ENCODE measurements at places on chromosomes 4 and X. TPM values are rescaled to one million over a fixed set of nuclear protein-coding genes. Genes with fewer than 3 reads are reported as not detected.

DNA sequence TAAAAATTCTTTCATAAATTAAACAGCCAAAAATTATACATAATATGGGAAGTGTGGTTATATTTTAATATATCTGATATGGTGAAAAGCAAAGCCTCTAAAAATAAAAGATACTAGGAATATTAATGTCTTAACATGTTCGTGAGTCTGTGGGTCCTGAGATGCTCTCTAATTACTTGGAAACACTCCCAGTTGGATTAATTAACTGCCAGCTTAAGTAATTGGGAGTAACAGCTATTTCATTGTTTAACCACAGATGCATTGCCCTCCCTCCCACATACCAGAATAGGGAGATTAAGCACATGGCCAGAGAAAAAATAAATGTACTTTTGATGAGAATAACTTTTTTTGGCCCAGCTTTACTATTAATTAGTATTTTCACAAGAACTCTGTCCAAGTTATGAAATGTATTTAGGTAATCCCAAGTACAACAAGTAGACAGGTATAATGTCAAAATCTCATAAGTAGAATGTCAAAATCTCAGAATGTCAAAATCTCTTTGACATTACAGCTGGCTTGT lies 79.7 kb downstream of the BTC start:
- DNase-seq: no peak

- no peak for DNase-seq
Observed at GRCh38 chr4:146398404-146398803, 123.3 kb downstream of the SLC10A7 start.

DNA sequence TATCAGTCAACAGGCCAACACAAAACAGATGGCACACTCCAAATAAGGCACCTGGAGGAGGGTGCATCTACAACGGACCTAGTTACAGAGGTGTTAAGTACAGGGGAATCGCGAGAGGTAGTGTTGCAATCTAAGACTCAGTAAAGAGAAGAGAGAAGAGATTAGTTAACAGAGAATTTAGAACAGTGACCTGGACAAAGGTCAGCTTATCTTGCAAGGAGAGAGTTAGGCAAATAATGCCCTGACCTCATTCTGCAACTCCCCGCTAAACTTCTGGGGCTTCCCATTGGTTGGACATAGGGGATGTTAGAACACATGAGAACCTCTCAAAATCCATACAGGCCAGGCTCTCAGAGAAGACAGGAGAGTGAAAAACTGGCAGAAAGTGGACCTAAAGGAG lies 289.4 kb upstream of the GK2 start:
- no peak for DNase-seq

GRCh38 chr4:140805293-140805692 lies 49.1 kb upstream of the TBC1D9 start:
- DNase-seq: no peak

DNA sequence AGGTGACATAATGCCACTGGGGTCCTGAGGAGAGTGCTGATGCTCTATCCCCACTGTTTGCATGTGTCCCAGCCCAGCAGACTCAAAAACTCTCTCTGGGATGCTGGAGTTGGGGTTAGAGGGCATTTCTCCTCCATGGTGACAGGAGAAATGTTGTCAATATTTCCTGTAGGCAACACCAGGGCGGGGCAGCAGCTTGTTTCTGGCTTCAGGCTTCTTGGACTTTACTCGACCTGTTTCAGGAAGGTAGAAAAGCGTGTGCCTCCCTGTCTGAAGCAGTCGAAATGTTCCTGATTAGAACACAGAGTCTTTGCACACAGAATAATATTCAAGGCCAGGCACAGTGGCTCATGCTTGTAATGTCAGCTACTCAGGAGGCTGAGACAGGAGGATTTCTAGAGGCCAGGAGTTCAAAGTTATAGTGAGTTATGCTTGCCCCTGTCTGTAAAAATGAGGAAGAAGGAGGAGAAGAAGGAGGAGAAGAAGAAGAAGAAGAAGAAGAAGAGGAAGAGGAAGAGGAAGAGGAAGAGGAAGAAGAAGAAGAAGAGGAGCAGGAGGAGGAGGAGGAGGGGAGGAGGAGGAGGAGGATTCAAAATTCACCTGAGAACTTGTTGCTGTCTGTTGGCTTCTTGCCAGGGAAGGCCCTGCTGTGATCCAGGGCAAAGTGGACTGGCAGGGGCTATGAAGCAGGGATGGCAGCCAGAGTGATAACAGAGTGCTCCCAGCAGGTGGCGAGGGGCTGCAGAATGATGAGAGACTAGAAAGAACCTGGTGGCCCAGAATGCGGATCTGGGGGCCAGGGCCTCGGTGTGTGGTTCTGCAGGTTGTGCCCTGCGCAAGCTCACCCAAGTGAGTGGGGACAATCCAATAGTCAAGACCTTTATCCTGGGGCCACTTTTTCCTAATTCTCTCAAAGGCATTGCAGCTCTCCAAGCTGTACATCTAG lies 82.9 kb downstream of the RTL5 start:
- DNase-seq: no peak

DNA sequence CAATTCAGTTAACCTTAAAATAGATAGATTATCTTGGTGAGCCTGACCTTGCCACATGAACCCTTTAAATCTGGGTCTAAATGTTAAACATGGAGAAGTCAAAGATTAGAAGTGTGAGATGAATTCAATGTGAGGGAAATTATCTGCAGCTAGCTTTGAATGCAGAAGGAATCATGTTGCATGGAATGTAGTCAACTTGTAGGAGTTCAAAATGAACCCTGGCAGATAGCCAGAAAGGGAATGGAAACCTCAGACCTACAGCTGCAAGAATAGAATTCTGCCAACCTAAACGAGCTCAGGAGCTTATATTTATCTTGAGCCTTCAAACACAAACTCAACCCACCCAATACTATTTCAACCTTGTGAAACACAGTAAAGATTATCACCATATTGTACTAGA lies 632.5 kb downstream of the KCTD8 start:
- no peak for DNase-seq

- no peak for DNase-seq
Observed at GRCh38 chrX:111090458-111090857, 5.5 kb upstream of the PAK3 start.

ZFP92 gene
- total RNA-seq: 1.2 TPM

NEIL3 gene
- 6.9 TPM for total RNA-seq

- DNase-seq: no peak
Observed at GRCh38 chrX:42778096-42778495, at the start of gene PPP1R2C. TSS of gene PPP1R2C (minus strand) at chrX:42778163. CDS start at chrX:42778079, 84 bp downstream.

DNA sequence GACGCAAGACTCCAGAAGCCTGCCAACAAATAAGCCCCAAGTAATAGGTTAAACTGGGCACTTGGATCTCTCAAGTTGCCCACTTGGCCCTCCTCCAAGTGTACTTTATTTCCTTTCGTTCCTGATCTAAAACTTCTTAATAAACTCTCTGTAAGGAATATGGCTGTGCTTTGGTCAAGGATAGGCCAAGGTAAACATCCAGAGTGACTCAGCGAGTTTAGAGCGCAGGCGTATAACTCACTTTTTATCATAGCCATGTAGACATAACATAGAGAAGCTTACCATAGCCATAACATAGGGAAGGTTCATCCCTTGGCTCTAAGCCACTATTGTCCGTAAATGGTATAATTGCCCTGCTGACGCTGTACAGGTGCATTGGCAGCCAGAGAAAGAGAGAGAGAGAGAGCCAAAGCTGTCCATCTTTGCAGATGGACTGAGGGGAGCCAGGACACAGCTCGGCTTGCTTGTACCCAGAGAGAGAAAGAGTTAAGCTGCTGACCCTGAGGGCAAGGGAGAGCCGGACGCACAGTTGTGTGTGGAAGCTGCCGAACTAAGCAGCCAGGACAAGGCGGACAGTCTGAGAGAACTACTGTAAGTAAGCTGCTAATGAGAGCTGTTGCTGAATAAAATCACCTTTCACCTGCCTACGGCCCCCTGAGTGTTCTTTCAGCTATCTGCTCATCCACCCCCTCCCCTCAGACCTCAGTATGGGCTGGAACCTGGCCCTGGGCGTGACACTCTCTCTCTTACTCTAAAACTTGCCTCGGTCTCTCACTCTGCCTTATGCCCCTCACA lies 1.8 kb downstream of the TLR1 start:
- no peak for DNase-seq

- DNase-seq: no peak
Observed at GRCh38 chr4:32962100-32962499, 2241.9 kb downstream of the PCDH7 start.

DNA sequence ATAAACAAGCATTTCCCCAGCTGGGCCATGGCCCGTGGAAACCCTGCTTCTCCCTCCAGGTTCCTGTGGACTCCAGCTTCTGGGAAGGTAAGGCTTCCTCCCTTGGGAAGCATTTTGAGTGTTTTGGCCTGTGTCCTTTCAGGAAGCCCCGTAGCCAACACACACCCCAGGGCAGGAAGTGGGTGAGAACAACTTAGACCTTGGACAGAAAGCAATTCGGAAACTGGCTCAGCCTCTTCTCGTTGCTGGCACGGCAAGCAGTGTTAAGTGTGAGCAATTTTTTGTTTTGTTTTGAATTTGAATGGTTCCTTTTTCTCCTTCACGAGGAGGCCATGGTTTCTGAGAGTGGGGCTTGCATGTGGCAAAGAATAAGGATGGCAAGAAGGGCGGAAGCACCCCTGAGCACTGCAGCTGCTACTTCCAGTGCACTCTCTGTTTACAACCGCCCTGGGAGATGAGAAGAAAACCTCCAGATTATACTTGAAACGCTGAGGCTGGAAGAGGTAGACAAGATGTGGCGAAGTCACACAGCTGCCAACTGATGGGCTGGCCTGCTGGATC lies 14.1 kb upstream of the CYTL1 start:
- DNase-seq: peak; percentile 88

HSFX3 gene
- not detected for total RNA-seq

LDB2 gene
- total RNA-seq: 80.9 TPM

DNA sequence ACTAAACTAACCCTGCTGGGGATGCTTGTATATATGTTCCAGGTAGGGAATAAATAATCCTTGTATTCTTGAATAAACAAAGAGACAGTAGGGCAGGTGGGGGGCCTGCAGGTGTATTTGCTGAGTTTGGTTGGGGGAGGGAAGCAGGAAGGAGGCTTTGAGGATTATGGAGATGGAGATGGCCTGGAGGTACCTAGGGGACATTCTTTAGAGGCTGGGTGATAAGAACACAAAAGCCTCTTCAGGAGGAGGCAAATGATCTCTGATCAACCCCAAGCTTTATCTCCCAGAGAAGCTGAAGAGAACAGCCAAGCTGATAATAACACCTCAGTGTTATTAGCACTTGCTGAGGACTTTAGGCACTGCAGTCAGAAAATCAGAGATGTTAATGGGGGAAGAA lies 187.7 kb downstream of the MGST2 start:
- no peak for DNase-seq

GRCh38 chrX:32392655-32393054 lies 818.7 kb downstream of the DMD start:
- no peak for DNase-seq

OTOP1 gene
- total RNA-seq: not detected

DNA sequence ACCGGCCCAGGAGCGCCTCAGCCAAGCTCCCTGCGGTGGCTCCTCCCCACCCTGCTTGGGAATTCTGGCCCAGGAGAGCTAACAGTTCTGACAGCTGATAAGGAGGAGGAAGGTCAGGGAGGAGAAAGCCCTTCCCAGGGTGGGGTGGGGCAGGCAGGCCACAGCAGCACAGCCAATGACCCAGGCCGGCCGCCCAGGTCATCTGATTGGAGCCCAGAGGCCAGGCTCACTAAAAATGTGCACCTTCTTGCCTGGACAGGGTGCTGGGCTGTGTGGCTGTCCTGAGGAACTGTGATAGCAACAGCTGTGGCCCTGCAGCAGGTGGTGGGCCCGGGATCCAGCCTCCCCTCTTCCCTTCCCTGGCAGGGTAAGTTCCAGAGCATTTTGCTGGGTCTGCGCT lies 17.2 kb upstream of the SH3TC1 start:
- no peak for DNase-seq

GRCh38 chrX:146934256-146934655 lies 119.7 kb upstream of the CXorf51A start:
- DNase-seq: no peak

TAF7L gene
- total RNA-seq: 1.1 TPM

GRCh38 chr4:3768842-3769641 lies 2.9 kb downstream of the ADRA2C start:
- DNase-seq: no peak

DNA sequence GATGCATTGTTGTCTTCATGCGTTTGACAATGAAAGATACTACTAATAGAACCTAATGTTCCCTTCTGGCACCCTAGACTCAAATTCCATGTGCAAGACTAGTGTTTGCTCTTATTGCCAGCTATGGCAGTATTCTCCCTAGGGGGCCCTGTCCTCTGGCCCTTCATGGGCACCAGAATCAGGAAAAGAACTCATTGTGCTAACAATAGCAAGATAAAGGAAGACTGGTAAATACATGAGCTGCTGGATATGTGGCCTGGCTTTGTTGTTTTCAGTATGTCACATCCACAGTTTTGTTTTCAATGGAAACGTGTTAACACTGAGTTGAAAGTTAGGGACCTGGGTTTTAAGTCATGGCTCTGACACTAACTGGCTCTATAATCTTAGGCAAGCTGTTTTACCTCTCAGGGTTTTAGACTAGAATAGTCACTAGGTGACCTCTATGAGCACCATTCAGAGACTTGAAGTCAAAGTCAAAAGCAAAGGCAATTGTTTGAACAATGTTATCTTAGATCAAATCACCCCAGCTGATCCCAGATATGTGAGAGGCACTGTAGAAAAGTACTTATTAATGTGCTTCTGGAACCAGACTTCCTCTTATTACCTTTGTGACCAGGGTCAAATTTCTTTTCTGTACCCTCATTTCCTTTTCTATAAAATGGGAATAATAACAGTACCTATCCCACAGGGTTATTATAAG lies 253.7 kb upstream of the DIAPH2 start:
- DNase-seq: peak; percentile 49

Data from endothelial cell of umbilical vein (primary cell).